ENCODE measurements at places on chromosomes 3 and 15.

DNA sequence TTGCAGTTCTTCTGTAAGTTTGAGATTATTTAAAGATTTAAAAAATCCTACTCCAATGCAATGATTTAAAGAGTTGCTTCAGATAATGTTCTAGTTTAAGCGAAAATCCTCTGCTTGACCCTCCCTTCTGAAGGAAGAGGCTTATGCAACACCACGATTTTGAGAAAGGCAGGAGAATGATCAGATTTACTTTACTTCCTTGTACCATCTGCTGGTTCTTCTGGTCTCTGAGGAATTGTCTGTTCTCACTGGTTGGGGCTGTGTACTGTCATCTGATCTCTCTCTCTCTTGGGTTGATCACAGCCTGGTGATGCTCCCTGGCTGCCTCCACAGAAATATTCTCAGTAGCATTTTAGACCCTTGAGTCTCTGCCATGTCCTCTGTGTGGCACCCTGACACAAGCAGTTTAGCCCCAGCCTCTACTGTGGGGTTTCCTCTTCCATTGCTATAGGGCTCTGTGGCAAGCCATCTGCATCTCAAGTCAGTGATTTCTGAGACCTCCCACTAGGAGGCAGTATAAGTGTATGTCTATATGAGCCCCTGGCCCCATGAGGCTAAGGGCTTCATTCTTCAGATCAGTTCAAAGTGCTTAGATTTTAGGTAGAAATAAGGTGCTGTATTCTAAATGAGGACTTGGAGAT is 50.8 kb upstream of the PLAAT1 start:
- DNase-seq: peak; percentile 41

DNA sequence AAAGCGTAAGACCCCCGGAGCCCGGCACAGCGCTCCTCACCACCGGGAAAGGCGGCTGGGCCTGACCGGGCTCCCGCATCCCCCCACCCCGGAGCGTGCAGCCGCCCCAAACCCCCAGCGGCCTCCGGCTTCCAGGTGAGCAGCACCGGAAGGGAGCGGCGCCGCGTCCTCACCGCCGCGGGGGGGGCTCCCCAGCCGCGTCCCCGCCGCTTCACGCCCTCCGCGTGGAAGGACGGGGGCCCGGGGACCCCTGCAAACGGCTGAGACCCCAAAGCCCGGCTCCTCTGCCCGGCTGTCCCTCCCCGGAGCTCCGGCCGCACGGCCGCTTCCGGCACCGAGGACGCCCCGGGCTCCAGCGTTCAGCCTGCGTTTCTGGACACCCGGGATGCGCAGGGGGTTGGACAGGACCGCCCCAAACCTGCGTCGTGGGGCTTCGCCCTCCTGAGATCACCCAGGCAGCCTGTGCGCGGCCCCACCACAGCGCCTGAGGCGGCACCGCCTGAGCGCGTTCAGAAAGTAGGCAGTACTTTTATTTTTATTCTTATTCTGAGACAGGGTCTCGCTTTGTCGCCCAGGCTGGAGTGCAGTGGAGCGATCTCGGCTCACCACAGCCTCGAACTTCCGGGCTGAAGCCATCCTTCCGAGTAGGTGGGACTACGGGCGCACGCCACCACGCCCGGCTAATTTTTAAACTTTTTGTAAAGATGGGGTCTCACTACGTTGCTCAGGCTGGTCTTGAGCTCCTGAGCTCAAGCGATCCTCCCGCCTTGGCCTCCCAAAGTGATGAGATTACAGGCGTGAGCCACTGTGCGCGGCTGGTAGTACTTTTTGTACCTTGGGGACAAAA is 51.6 kb upstream of the BLM start:
- DNase-seq: peak; percentile 72

DNA sequence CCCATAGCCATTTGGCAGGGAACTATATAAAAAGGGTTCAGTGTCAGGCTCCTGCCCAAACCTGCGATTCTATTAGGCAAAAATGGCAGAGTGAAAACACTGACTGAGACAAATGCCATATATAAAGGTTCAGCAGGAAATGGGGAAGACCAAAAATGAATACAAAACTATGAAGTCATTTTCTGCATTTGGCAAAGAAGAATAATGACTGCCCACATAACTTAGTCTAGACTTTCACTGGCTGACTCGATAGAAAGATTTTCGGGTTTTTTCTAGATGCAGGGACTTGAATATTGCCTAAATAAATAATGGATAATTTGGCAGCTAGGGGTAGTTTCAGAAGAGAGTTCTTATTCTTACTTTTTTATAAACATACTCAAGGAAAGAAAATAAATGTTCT is 178.0 kb downstream of the TPRG1 start:
- no peak for DNase-seq

DNA sequence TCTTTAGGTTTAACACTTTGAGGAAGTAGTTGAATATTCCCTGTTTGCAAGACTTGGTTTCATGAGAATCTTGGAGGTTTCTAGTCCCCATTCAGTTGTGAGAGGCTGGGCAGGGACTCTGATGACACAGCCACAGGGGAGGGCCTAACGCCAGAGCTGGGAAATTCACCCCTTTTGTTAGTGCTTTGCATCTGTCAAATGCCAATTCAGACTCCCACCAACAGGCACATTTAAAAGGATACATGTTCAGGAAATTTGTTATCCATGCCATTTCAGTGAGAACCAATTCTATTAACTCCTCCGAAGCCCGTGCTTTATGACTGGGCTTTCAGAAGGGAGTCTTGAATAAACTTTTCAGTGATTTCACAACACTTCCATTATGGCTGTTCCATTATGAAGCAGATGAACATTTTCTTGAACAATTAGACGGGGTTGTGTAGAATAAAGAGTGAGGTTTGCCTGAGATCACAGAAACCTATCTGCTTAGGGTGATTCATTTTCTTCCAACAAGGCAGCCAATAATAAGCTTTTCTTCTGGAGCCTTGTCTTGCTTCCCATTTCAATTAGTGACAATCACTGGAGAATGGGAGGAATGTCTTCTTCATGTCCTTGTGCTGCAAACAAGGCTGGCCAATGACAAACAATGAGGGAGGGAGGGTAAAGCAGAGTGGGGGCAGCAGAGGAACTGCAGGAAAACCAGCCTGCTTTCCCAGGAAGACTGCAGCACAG is 90.6 kb downstream of the SOX14 start:
- DNase-seq: no peak

DNA sequence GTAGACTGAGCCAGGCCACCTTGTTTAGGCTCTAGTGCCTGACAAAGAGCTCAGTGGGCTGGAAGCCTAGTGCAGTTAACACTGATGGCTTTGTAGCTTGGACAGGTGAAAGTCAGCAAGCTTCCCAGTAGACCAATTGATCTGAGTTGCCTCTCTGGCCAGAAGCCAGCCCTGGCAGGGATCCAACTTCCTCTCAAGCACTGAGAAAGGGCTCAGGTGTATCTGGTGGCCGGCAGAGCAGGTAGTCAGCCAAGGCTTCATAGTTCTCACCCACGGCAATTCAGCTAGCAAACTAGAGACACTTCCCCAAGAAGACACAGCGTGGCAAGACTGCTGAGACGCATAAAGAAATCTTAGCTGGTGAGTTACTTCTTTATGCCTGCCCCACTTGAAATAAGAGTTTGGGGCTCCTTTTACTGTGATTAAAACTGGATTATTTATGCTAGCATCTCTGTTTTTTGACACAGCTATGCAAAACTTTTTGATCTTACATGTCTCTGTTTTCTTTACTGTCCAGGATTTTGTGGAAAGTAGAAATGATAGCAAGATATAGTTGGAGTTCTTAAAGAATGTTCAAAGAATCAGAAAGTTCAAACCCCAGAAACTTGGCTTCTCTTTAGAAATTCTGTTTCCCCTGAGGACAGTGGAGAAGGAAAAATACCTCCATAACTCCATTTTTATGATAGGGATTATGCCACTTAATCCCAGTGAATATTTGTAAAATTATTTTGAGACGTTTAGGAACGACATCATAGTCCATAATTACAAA is 8.4 kb upstream of the CA12 start:
- DNase-seq: no peak

GRCh38 chr3:69409831-69410230 is 23.9 kb upstream of the FRMD4B start:
- DNase-seq: no peak

GRCh38 chr15:43955140-43955539 is 128.3 kb downstream of the WDR76 start:
- DNase-seq: no peak

GRCh38 chr15:35936284-35936683 is 390.3 kb upstream of the DPH6 start:
- no peak for DNase-seq

GRCh38 chr15:68504681-68505170 is 72.8 kb upstream of the ITGA11 start:
- DNase-seq: no peak

- peak; percentile 50 for DNase-seq
Measured at GRCh38 chr3:195247863-195248189, 23.1 kb downstream of the XXYLT1 start.

DNA sequence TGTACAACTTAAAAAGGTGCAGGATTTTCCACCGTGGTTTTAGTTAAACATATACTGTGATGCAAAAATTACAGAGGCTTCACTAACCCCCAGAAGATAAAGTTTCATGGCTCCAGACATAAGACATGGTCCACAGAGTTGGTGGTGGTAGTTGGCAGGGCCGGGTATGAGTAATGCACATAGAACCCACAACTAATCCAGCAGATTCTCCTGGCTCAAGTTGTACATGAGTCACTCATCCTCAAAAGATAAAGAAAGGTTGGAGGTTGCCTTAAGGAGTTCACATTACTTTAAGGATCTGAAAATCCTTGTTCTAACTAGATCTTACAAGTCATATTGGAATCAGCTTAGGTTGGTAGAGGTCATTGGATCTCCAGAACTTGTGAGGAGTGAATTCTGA is 98.3 kb upstream of the ZBTB20 start:
- DNase-seq: no peak

- DNase-seq: no peak
Measured at GRCh38 chr15:89807689-89808088, 7.0 kb downstream of the ANPEP start.

DNA sequence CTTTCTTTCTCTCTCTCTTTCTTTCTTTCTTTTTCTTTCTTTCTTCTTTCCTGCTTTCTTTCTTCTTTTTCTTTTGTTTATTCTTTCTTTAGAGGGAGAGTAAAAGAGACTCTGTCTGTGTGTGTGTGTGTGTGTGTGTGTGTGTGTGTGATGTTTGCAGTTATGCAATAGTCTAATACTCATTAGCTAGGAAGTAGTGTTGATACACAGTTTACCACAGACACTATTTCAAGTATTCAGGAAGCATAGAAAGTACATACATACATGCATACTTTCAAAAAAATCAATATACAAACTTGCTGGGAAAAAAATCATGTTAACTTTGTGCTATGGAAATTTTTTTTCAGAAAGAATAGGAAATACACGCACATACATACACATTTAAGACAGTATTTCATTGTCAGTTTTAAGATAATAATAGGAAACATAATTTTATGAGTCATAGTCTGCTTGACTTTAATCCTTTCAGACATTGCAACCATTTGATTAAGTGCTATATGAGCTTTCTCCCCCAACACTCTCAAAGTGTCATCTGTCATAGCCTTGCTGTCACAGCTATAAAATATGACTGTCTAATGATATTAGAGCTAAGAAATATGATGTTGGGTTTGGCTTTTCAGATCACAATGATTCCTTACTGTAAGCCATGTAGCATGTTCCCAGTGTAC is 74.9 kb upstream of the EPHA3 start:
- DNase-seq: no peak

DNA sequence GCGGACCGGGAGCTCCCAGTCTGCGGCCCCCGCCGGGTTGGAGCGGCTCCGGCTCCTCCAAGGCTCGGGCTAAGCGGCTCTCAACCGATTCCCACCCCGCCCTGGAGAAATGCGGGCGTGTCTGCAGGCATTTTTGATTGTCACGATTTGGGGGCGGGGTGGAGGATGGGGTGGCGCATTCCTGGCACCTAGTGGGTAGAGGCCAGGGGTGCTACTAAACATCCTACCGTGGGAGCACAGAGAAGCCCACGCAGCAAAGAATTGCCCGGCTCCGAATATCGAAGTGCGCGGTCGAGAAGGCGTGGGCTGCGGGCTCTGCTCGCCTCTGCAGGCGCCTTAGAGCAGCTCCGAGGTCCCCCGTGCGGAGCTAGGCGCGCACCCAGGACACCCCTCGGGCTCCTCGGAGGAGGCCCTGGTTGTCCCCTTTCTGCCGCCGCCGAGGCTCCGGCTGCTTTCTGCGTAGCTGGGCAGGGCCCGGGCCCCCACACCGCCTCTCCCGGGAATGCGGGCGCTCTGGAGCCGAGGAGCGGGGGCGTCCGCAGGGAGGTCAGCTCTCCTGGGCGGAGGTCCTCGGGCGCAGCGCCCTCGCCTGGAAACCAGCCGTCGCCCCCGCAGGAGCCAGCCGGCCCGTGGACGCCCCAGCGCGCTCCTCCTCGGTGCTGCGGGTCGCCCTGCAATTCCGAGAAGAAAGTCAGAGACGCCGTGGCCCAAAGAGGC is 16.5 kb upstream of the LAMP3 start:
- DNase-seq: peak; percentile 72

- no peak for DNase-seq
Measured at GRCh38 chr15:58856086-58856485, 77.4 kb downstream of the SLTM start.

DNA sequence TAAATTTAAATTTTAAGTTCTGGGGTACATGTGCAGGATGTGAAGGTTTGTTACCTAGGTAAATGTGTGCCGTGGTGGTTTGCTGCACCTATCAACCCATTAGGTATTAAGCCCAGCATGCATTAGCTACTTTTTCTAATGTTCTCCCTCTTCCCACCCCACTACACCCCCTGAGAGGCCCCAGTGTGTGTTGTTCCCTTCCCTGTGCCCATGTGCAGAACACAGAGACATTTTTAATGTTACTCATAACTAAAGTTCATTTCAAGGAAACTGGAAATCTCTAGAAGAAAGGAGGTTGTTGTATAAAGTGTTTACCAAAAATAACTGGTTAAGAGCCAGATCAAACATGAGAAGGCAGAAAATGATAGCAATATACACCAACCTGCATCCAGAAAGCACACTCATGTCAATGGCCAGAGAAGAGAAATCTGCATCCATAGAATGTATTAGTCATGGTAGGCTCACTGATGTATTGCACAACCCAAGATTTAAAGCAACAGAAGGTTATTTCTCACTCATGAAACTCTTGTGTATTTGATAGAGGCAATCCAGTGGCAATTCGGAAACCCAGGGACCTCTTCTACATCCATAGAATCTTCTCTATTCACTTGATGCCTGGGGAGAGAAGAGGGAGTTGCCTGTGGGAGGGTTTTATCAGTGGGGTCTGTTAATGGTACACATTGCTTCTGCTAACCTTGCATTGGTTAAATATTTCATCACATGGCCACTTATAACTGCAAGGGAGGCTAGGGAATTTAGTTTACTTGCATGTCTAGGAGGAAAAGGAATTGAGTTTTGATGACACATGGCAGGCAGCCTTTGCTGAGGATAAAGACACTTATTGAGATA is 321.9 kb upstream of the RASGRP1 start:
- DNase-seq: no peak

DNA sequence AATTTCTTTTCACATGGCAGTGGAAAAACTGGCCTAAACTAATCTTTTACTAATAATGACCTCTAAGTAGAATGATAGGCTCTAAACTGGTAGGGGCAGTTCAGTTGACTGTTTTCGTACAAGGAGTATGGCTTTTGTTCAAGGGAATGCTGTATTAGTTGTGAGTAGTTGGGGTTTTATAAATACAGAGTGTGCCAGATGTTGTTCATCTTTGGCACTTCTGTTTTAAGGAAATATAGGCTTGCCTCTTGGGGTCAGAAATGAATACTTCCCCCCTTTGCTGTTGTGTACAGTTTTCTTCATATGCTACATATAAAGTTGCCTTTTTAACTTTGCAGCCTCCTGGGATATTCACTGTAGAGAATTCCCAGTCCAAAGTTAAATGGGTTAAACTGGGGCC is 181.0 kb upstream of the CGNL1 start:
- DNase-seq: no peak

All from hematopoietic multipotent progenitor cell treated with erythropoietin and hydrocortisone succinate and interleukin-3 and kit ligand, for 8 days (in vitro differentiated cells).